Stimulated activated CD4-positive, alpha-beta T cell treated with anti-CD3 and anti-CD28 coated beads, Interleukin-2, amount 100 ng/mL, for 24 hours (primary cell): ENCODE measurements at places on chromosomes 6 and 20.

DNA sequence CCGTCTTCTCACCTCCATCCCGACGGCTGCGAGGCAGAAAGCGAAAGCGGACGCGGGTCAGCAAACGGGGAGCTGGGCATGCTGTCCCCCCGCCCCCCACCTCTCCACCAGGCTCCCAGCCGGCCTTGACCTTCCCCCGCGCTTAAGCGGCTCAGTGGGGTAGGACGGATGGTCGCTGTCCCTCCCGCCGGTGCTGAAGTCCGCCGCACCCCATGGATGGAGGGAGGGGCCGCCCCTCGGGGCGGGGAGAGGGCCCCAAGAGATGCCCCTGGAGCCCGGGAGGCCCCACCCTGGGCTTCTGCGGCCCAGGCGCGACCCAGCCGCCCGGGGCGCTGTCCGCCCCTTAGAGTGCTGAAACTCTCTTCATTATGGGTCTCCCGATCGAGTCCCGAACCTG, at the start of gene KCNB1:
Gene KCNB1, minus strand, starts transcription at position 48 of the 397 bp plus-strand sequence. CDS start 188 bp downstream, outside the sequence.
- DNase-seq = peak; percentile 52

DNA sequence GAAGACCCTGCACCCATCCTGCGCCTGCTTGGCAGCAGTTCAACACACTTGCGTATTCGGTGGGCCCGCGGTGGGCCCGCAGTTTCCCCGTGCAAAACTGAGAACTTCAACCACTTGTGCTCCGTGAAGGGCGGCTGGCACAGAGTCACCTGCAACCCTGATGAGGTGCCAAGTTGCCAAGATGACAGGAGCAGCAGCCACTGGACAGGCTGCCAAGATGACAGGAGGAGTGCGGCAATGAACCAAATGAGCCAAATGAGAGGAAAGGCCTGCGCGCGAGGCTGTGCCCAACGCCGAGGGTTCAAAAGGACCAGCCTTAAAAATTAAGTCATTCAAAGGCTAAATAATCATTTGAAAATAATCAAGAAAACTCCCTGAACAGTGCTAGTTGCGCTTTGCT, 20.1 kb downstream of the DIDO1 start:
- no peak for DNase-seq

DNA sequence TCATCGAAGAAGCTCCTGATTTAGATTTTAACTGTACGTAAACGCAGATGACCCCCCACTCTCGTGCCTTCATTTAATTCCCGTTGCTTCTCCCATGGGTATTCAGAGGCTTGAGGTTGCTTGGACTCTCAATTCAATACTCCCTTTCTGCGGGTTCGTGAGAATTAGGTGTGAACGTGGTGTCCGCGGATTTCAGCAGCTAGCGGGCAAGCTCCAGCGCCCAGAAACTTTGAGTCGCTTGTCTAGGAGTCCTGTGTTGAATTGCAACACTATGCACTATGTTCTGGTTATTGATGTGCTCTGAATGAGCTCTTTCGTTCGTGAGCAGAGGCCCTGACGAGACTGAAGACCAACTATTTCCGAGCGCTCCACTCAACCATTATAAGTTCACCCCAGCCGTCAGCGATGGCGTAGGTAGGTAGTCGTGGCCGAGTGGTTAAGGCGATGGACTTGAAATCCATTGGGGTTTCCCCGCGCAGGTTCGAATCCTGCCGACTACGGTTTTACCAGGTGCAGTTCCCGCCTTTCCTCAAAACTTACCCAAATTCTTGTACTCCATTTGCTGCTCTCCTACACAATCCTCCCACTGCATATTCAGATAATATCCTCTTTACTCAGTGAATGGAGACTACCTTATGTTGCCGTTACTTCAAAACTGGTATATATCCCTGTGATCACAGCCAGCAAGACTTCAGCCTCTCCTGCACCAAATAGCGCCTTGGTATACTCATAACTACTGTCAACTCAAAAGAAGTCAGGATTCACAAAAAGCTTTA, 72.6 kb upstream of the ZNF184 start:
- peak; percentile 77 for DNase-seq

GRCh38 chr20:37816003-37816402, 86.9 kb upstream of the VSTM2L start:
- no peak for DNase-seq

DNA sequence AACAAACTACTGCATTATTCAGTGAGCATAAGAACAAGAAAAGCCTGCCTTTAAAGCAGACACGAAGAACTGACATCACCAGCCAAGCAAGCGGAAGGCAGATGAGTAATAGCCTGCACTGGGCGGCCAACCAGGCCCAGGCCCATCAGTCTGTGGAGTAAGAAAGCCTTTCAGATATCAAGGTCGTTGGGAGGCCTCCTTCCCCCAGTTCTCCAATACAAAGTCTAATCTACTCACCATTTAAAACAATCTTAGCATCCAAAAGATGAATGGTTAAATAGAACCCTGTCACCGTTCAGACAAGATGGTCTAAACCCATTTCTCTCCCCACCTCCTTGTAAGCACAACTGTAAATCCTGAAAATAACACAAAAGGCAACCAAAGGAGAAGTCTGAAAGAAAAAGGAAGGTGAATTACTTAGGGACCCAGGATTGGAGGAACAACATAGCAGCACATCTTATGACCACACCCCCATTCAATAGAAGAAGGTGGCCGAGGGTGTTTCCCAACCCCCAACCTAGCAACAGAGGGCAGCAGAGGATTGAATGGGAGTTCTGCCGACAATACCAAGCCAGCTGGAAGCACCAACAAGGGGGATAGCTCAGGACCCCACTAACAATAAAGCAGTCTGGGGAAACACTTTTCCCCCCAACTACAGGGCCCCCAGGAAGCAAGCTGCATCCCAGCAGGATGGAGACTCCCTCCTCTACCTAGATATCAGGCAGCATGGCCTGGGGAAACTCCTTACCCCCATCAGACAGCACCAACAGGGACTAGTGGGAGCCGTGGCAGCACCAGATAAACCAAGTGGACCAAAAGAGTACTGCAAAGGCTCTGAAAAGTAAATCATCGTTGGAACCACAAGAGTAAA, 67.9 kb downstream of the ZHX3 start:
- DNase-seq = no peak

DNA sequence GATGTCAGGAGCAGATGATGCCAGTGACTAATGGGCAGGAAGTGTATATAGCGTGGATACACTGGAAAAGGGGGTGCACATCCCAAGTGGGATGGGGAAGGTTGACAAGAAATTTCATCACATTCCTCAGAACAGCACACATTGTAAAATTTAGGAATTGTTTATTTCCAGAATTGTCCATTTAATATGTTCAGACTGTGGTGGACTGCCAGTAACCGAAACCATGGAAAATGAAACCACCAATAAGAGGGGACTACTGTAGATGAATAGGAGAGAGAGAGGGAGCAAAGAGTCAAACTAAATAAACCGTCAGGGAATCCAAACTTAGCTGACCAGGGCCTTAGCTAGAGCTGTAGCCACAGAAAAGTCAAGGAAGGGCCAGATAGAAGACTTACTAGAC, 164.4 kb upstream of the PRDM1 start:
- DNase-seq = no peak

DNA sequence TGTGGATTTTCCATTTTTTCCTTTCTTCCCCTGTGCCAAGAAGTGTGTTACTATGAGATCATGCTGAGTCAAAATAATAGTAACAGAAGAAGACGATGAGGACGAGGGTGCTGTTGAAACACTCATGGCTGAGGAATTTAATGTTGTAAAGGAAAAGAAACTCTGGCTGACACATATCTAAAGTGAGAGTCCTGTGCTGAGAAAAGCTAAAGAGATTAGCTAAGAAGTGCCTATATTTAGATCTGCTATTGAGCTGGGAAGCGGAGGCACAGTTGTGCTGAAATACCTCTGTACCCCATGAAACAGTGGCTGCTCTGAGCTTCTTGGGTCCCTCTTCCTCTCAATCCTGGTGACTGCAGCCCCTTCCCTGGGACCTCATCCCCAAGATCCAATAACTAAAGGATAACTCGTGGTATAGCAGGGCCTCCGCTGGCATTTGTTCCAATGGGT, 1.1 kb upstream of the SYTL3 start:
- no peak for DNase-seq

DNA sequence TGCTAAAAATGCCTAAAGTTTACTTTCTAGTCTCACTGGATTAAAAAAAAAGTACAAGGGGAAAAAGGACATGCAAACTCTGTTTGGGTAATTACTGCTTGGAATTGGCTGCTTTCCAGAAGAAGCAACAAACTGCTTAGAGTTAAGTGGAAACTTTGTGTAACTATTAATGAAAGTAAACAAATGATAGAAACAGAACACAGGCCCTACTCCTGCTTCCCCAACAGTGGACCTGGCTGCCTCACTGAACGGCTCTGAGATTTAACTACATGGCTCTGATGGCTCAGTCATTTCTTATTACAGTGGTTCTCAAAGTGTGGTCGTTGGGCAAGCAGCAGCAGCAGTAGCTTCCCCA, 108.5 kb downstream of the MAN1A1 start:
- no peak for DNase-seq

DNA sequence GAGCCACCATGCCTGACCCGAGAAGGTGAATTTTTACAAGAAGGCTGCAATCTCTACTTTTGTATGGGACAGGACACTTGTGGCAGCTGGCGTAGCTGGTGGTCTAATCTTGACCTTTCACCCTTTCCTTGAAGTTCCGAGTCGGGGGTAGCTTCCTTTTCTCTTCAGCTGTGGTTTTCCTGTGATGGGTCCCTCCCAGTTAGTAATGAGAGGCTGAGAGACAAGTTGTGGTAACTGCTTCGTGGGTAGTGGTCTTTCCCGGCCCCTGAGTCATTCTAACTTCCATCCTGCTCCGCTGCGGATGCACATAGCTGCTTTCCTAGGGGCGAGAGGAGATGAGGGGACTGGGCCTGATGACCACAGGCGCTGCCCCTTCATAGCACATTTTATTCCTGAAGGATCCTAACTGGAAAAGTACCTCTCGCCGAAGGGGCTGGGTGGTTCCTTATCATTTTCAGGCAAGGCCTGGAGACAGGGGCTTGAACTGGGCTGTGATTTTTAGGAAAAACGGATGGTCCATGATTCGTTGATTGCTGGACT, 3.1 kb downstream of the SYNJ2 start:
- peak; percentile 22 for DNase-seq

GRCh38 chr6:159836718-159837490, 36.8 kb downstream of the PNLDC1 start:
- DNase-seq = no peak

- no peak for DNase-seq
These were observed 92.6 kb downstream of the YTHDF1 start for GRCh38 chr20:63123331-63123741.

DNA sequence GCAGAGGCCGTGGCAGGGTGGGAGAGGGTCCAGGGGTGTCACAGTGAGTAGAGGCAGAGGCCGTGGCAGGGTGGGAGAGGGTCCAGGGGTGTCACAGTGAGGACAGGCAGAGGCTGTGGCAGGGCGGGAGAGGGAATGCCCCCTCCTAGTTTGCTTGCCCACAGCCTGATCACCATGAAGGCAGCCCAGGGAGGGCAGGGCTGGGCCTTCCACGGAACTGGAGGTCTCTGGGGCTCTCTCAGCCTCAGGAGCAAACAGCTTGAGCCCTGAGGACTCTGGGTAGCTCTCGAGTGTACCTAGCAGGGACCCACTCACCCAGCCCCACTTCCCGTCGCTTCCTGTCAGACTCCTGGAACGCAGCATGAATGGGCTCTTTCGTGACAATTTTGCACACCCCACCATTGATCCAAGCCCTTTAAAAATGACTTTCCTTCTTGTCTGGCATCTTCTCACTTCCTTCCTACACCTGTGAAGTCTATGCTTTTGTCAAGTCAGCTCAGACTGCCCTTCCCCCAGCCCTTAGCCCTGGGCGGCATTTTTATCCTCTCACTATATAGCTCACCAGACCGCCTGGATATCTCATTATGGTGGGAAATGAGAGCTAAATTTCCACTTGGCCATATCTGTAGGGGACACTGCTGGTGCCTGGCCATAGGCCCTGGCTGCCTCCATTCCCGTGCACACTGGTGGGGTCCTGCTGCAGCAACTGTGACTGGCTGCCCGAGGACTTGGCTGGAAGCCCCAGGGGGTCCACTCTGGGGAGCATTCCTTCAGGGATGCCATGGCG, 140.3 kb downstream of the CDC5L start:
- no peak for DNase-seq

GRCh38 chr6:39451831-39452230, 129.3 kb upstream of the KCNK16 start:
- no peak for DNase-seq

DNA sequence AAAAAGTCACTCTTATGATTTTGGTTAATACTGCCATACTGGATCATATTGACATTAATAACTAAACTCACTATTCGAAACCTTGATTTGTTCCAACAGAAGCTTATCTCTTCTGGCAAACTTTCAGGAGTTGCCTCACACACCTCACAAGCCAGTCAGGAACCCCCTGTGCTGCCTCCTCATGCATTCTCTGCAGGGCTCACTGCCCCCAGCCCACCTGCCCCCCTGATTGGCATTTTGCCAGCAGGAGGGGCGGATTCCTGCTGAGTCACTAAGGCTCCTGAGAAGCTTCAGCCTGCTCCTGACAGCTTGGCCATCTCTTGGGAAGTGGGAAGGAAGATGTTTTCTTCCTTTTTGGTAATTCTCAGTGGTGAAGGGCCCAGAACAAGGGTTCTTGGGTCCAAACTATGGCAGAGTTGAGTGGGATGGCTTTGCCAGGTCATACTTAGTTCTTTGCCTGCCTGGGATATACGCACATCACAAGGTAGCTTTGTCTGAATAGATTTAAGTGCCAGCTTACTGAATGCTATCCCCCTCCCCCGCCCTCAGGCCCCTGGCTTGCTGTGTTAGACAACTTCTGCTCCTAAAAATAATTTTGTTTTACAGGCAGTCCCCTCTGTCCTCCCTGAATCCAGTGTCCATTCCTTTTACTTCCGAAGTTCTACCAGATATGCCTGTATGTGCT, 31.4 kb downstream of the SLC35F1 start:
- no peak for DNase-seq

- DNase-seq = peak; percentile 59
These were observed 6.2 kb downstream of the COL9A3 start for GRCh38 chr20:62822788-62823651.

DNA sequence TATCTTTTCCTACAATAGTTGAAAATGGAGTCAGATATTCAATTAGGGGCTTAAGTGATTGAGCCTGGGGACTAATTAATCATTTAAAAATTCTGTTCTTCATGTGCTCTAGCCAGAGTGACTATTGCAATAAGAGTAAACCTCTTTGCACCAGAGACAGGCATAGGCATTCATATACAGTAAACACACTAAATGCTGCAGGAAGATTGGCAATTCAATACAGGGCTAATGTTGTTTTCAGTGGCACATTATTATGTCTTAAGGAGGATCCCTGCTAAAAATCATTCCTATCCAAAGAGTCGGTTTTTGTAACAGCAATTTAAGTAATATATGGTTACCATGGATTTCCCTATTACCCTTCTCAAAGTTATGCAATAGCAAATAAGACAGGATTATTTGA, 1.2 kb downstream of the PDE7B start:
- DNase-seq = no peak
